Omental fat pad (tissue), 4 donors: ENCODE measurements at places on chromosomes 5 and 9.
A peak's percentile ranks its signal among the peaks of the same experiment; 100 is the strongest.

DNA sequence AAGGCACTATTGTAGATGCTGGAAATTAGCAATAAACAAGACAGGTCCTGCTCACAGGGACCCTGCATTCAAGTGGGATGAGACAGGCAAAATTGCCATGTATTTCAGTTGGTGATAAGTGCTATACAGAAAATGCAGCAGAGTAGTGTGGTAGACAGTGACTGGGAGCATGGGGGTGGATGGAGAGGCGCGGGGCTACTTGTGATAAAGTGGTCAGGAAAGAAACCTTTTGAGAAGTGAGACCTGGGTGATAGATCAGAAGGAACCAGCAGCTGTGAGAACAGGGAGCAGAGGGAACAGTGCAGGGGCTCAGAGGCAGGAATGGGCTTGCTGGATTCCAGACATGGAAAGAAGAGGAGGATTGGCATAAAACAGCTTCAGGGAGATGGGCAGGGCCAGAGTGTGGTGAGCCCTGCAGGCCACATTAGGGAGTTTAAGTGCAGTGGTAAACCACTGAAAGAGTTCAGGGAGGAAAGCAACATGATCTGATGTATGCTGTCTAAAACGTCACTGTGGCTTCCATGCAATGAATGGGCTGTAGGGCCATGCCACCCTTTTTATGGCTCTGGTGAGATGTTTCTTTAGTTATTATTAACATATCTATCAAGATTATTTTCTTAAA lies 7.3 kb downstream of the CRHBP start:
- DNase-seq = no peak

GRCh38 chr5:130104895-130105688 lies 200.8 kb downstream of the CHSY3 start:
- no peak for DNase-seq

DNA sequence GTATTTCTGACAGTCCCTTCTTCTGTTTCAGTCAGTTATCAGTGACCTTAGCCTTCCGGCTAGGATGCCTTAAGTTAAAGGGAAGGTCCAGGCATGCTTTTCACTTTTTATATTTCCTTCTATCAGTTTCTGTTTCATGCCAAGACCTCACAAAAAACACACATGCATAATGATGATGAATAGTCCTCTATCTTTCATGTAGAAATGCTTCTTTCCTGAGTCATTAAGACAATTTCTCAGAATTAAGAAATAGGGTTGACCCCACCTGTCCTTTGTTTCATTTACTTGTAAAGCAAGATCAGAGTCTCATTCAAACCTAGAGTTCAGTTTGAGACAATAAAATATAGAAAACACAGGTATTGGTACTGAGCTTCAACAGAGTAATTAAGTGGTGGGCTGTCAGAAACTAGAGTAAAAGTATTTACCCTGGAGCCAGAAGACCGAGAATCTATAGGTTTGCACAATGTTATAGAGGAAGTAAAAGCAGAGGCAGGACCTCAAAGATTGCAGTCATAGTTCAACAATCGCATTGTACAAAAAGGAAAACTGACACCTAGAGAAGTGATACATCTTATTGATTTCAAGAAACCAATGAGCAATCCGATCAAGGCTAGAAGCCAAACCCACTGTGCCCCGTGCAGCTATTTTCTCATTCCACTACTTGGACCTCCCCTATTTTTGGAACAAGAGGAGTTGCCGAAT lies 118.7 kb upstream of the PUM3 start:
- no peak for DNase-seq

GRCh38 chr5:127428748-127429147 lies 88.7 kb upstream of the PRRC1 start:
- DNase-seq = no peak

DNA sequence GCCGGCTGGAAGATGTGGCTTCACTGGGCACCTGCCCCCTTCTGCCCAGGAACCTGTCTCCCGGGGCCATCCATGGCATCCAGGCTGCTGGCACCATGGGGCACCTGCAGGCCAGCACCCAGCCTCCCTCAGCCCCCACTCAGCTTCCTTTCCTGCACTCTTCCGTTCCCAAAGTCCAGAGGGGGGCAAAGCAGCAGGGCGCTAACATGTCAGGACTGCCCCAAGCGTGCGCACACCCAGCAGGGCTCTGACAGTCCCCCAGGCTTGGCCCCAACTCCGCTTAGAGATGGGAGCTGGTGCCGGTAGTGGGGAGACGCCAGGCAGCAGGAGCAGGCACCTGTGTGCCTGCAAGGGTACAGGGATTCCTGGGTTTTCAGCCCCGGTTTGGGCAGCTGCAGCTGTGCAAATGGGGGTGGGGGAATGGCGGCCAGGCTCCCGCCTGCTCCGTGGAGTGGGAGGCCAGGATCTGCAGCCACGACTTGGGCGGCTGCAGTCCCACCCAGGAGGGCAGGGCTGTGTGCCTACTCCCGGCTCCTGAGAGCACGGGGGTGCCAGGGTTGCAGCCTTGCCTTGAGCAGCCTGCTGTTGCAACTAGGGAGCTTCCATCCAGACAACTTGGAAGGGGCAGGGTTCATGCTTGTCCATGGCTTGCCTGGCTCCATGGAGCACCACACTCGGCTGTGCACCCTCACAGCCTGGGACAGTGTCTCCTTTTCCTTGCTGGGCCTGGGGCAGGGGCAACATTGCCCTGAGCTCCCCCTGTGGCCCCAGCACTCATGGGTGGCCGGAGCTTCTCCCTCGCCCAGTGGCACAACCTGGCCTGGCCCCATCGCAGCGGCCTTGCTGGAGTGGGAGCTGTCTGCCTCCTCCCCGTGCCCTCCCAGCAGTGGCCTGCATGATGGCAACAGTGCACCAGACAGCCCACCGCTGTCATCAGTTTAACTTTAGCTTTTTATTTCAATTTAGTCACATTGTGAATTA lies 561.1 kb downstream of the MTRR start:
- no peak for DNase-seq

DNA sequence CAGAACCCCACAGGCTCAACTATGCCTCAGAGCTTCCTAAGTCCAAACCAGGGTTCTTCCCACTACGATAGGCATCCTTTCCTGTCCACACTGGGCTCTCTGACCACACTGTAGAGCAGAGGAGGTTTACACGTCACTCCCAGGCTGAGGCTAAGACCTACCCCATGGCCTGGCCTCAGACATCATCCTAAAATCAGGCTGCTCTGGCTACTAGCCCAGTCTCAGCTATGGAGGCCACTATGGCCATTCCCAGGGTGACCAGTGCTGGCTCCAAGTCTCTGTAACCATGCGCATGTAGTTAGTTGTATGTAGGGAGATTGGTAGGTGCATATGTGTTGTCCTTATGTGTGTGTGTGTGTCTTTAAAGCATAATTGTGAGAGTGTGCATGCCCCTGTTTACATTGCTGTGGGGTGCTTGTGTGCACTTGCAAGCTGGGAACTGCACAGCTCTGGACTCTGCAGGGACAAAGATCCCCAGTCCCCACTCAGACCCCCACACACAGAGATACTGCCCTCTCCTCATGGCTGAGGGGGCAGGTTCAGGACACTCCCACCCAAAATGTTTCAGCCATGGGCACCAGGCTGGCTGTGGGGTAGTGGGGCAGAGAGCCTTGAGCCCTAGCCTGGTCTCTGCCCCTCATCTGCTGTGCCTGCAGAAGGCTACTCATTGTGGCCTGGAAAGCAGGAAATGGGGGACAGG lies 12.3 kb downstream of the PDLIM4 start:
- no peak for DNase-seq

- no peak for DNase-seq
Measured at GRCh38 chr9:96382175-96382574, 1.3 kb downstream of the SLC35D2 start.

GRCh38 chr5:89053547-89053946 lies 170.6 kb upstream of the MEF2C start:
- DNase-seq = no peak

DNA sequence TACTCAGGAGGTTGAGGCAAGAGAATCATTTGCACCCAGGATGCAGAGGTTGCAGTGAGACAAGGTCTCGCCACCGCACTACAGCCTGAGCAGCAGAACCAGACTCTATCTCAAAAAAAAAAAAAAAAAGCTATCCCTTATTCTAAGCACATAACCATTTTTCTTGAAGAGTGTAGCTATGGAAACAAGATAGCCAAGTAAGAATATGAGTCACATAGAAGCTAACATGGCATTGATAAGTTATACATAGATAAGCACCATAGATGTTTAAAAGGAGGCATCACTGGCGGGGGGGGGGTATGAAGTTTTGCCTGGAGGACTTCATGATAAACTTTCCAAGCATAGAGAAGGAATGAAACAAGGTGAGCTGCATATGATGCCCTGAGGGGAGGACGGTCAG lies 26.0 kb downstream of the CHSY3 start:
- no peak for DNase-seq

DNA sequence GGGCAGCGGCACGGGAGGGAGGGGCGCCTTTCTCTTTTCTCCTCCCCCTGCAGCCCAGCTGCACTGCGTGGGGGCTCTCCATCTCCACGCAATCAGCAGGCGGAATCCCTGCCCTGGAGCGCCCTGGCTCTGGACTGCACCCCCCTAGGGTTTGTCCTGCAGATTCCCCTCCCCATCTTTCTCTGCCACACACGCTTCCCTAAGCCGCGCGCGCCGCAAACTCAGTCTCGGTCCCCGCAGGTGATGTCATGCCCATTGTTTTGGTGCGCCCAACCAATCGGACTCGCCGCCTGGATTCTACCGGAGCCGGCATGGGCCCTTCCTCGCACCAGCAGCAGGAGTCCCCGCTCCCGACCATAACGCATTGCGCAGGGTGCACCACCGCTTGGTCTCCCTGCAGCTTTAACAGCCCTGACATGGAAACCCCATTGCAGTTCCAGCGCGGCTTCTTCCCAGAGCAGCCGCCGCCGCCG lies at the start of gene KCNN2:
KCNN2 (plus strand) TSS at position 347 of the 473 bp plus-strand sequence; CDS start at position 417, 70 bp downstream.
- DNase-seq = no peak

GRCh38 chr5:32692036-32692746 lies 18.9 kb upstream of the NPR3 start:
- no peak for DNase-seq

DNA sequence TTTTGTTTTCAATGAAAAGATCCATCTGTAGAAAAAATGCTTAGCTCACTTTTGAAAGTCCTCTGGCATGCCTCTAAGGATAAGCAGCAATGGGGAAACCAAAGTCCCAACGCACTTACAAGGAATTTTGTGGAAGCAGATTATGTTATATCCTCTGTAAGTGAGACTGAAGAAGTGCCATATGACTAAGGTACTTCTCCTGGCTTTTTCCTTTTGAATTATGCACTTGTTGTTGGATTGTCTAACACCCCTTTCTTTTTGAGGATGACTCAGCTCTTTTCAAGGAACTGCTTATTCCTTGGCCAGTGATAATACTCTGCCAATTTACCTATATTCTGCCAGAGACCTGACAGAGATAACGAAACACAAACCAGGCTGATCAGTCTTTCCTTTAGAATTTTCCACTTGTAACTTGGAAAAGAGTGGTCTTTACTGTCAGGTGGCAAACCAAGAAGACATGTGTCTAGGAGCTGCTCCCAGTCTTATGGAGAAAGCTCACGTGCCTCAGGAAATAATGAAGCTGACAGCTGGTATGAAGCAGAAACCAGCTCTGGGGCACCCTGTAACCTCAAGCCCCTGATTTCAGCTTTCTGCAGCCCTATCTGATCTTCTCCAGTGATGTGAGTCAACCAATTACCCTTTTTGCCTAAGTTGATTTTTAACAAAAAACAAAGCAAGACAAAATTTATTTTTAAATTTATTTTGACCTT lies 290.8 kb upstream of the FBXL7 start:
- no peak for DNase-seq

- DNase-seq = no peak
Measured at GRCh38 chr5:156675395-156675794, 174.7 kb upstream of the PPP1R2B start.

DNA sequence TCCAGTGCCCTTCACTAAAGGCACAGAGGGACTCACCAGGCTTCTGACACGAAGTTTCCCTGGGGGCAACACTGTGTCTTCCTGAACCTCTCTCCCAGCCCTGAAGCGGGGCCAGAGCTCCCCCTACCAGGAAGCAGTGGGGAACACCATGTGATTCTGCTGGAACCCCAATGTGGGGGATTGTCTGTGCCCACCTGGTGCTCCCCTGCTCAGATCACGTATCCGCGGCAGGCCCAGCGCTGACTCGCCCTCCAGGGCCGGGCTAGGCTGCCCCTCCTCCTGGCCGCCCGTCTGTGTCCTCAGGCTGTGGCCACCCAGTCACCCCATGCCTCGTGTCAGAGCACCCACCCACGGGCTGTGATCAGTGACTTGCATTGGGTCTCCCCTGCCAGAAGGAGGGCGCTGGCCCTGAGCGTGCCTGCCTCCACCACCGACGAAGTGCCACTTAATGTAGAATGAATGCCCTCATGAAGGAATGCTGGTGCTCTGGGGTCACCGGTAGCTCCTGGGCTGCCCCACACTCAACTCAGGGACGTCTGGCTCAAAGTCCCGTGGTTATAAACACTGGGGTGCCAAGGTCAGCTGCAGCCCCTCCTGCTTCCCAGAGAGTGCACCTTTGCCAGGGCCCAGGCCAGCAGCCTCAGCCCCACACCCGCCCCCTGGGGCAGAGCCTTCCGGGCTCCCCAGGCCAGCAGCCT lies 22.1 kb downstream of the SARDH start:
- no peak for DNase-seq

DNA sequence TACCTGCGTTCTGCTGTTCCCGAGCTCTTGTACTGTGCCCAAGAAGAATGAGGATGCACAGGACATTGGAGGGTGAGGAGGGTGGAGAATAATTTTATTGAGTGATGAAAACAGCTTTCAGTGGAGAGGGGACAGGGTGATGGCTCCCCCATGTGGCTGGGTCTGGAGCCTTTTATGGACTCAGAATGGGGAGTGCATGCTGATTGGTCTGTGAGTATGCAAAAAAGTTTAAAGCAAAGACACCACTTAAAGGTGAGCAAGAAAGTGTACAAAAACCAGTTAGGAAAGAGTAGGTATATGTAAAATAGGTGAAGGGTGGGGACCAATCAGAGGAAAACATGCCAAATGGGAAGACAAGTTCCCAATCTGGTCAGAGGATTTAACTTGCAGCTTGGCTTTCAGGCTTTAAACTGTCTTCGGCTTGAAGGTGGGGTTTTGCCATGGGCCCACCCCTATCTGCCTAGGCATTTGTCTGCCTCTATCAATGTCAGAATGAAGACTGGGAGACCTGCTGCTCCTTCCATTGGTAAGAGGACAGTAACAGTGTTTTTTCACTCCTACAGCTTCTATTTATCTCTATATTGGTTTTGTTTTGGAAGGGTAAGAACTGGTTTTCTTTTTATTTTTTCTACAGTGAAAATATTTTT lies 118.0 kb upstream of the RAI14 start:
- DNase-seq = no peak

DNA sequence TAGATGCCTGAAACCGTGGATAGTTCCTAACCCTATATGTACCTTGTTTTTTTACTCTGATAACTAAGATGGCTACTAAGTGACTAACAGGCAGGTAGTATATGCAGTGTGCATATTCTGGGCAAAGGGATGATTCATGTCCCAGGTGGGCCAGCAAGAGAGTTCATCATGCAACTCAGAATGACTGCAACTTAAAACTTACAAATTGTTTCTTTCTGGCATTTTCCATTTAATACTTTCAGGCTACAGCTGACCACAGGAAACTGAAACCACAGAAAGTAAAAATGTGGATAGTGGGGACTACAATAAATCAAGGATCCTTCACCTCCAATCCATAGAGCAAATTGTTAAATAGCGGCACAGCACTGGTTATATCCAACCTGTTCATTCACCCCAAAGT lies 30.7 kb upstream of the VCAN start:
- DNase-seq = no peak

GRCh38 chr9:118609355-118610044 lies 759.7 kb downstream of the BRINP1 start:
- no peak for DNase-seq

GRCh38 chr5:110086658-110087388 lies 397.1 kb downstream of the MAN2A1 start:
- DNase-seq = no peak

- no peak for DNase-seq
Measured at GRCh38 chr5:143767162-143767561, 44.8 kb upstream of the HMHB1 start.

GRCh38 chr9:88534456-88535225 lies at the start of gene NXNL2:
Gene NXNL2 (plus strand): TSS chr9:88535178. CDS start chr9:88535435, 257 bp downstream.
- DNase-seq = peak; percentile 41
